AML-193 (cell line): ENCODE measurements at places on chromosomes 1 and 21.

GRCh38 chr1:204523605-204524215 is 7.5 kb downstream of the MDM4 start:
- no peak for DNase-seq

DNA sequence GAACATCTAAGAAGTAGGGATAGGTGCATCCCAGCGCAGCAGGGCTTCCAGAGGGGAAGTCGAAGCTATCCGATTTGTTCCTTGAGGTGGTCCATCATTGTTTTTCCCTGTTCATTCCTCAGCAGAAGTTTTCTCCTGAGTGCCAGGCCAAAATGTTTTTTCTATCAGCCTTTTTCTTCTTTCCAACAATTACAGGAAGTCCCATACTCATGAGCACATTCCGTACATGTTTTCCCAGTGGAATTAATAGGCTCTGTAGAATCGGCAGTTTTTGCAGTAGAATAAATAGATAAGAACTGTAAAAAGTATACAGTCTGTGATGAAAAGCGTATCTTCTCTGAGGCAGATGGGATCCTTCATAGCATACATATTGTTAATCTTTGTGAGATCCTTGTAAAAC is 24.8 kb downstream of the CD101 start:
- DNase-seq: no peak

DNA sequence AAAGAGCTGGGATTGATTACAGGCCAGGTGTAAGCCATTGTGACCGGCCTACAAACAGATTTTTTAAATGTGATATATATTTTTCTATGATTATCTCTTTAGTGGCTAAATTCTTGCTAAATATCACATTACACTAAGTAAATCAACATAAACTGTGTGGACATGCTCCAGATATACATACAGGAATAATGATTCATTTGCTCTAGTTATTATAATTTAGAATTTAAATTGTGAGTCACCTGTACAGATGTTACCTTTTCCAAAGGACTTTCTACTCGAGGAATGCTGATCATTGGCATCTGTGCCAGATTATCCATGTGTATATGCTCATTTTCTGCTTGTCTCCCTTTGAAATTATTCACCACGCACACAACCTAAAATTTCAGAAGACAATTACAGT is 90.1 kb downstream of the PLPPR5 start:
- no peak for DNase-seq

DNA sequence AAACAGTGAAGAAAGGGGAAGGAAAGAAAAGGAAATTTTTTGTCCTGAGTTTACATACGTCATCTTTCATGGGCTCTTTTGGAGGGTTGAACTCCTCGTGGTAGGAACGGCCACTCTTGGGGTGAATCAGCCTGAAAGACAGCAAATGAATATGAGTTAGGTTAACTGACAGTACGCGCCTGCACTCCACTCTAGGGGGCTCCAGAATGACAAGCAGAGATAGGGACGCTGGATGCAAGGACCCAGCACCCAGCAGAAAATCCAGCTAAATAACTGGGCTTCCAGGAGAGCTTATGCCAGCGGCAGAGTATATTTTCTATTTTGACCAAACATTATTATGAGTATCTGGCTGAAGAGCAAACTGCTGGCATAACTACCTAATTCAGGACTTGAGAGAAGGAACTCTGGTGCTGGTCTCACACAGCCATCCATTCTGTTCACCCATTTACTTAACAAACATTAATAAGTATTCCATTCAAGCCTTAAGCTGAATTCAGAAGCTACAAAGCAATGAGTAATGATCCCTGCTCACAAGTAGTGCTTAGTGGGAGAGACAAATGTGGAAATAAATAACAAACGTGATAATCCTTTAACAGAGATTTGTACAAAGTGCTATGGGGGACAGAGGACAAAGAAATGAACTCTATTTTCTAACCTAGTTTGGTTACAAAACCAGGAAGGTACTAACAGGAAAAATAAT is 22.1 kb downstream of the AK2 start:
- no peak for DNase-seq

DNA sequence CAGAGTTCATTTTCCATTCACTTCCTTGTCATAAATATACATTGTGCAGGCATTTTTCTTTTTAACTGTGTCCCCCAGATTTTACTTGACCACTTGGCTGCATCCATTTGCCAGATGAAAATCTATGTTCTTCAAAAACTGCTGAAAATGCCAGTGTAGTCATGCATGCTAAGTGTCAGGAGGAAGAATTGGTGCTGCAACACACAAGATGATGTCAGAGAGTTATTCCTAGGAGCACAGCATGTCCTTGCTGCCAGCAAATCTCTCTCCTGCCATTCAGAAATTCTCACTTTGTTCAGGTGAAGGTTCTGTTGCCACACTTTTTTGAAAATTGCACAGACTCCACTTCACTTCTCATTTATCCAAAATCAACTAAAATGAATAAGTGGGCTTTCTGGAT is 106.4 kb upstream of the MAGI3 start:
- DNase-seq: no peak

- no peak for DNase-seq
These were observed 9.9 kb upstream of the ETV3 start for GRCh38 chr1:157147906-157148700.

DNA sequence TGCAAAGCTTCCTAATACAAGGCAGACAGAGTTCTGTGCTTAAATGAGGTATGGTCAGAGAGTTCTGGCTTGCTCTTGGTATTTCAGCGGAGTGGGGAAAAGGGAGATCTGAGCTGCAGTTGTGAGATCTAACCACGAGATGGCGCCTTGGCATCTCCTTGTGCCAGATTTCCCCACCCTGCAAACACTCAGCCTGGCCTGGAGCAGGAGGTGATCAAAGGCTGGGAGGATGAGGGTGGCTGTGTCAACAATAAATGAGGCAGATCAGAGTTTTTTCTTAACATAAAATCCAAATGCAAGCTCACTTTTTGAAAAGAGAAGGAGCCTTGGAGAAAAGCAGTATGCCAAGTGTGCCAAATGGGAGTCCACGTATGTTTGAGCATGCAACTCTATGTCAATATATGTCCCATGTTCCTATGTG is 4.1 kb upstream of the TFAP2E start:
- peak; percentile 66 for DNase-seq

DNA sequence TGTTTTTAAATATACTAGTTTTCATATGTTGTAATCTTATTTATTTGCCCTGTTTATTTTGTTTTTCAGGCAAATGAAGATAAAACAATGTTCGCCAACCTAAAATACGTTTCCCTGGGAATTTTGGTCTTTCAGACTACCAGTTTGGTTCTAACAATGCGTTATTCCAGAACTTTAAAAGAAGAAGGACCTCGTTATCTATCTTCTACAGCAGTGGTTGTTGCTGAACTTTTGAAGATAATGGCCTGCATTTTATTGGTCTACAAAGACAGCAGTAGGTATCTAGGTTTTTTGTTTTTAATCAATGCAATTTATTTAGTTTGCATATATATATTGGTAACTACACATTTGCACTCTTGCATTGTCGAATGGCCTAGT is 23.7 kb downstream of the SLC35A3 start:
- no peak for DNase-seq

DNA sequence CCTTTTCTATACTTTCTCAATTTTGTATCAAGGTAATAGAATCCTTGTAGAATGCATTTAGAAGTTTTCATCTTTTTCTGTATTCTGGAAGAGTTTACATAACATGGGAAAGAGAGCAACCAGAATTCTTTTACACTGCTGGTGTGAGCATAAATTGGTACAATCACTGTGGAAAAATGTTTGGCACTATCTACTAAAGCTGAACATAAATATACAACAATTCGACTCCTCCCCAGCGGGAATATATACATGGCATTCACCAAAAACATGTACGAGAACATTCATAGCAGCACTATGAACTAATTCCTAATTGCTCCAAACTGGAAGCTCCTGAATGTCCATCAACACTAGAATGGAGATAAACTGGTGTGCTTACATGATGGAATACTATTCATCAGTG is 1.8 kb upstream of the ACBD6 start:
- no peak for DNase-seq

DNA sequence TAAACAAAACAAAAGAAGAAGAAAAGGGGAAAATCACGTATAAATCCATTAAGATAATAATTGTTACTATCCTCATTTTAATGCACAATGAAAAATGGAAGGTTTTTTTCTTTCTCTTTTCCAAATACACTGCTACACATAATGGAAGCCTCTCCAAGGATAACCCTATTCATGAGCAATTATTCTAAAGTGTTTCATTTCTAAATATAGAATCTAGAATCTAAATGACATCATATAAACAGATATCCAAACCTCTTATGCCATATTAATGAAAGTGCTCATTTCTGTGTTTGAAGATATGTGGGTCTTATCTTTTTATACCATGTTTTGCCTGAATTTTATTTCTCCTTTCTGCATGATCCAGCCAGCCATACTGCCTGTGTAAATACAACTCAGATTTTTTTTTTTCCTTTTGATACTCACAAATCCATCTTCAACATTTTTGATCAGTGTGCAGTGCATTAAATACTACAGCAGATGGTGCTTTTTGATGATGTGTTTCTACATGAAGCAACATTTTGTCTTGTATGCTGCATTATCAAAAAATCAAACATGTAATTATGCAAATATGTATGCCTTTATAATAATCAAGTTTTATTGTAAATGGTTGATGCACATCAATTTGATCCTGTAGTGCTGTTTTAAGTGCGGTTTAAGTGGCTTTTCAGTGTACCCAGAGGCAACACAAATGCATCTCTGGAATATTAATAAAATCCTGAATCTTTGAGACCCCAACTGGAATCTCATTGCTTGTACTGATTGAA is 625.6 kb upstream of the PTBP2 start:
- DNase-seq: no peak

GRCh38 chr1:111895017-111895416 is 94.5 kb downstream of the KCND3 start:
- no peak for DNase-seq

GRCh38 chr1:223033658-223034057 is 109.4 kb downstream of the TLR5 start:
- no peak for DNase-seq

GRCh38 chr1:107140703-107141490 is at the start of gene NTNG1:
Gene NTNG1 (plus strand): TSS chr1:107141039.
- no peak for DNase-seq

- peak; percentile 38 for DNase-seq
These were observed 3.4 kb downstream of the GBP5 start for GRCh38 chr1:89269277-89269676.

DNA sequence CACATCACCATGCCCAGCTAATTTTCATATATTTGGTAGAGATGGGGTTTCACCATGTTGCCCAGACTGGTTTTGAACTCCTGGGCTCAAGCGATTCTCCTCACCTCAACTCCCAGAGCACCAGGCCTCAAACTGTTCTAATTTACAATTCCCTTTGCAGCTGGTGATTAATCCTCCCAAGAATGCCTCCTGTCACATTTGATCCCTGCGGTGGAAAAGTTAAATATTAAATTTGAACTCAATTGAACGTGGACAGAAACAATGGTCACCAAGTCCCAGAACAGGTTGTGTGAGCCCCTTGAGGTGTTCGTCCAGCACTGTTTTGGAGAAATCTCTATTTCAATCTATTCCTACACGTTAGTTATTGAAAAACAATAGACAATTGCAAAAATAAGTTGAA is 2.0 kb upstream of the ANKRD35 start:
- DNase-seq: no peak

DNA sequence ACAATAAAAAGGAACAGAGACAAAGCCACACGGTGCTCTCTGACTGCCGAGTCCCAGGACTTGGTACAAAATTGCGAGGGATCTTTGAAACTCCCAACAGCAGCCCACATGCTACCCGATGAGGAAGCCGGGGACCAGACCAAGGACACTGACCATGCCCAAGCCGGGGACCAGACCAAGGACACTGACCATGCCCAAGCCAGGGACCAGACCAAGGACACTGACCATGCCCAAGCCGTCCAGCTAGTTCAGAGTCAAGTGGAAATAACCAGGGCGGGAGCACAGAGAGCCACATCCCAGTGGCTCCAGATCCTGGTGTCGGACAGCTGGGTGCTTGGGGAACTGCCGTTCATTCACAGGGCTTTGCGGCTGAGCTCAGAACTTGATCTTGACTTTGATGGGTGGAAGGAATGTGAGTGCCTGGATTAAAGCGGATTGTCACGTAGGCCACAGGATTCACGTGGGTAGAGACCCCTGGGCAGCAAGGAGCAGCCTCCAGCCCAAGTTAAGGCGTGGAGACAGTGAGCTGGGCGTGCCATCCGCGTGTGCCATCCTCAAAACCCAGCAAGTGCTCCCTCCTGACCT is 16.5 kb upstream of the TRAPPC10 start:
- DNase-seq: no peak

- peak; percentile 43 for DNase-seq
These were observed 20.0 kb downstream of the S100A6 start for GRCh38 chr1:153515504-153516394.

DNA sequence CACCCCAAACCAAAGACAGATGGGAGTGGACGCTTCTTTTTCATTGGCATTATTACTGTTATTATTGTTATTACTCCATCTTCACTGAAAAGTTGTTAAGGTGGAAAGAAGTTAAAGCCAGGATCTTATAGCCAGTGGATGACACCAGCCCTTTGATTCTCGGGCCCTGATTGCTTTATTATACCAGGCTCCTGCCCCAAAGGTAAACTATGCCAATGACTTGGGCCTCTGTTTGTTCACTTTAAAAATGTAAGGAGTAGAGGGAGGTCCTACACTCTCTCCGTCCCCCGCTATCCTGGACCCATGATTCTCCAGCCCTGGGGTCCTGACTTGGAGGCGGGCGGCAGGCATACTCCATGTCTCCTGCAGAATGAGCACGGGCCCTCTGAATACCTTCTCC is 106.8 kb downstream of the TOMM20 start:
- DNase-seq: no peak

GRCh38 chr1:10835822-10836421 is 39.5 kb upstream of the CASZ1 start:
- DNase-seq: no peak

DNA sequence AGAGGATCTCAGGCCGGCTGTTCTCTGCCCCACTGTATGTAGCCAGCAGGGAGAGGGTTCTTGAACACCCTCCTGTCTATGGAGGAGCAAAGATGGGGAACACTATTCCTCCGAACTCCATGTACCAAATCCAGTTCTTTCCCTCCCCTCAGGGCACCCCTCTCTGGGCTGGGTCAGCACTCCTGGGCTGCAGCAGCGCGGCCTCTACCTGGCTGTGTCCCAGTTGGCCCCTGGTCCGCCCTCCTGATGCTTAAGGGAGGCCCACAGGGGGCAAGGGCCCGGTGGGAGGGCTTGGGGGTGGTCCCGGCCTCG is 471 bp upstream of the ADPRS start:
- DNase-seq: no peak

DNA sequence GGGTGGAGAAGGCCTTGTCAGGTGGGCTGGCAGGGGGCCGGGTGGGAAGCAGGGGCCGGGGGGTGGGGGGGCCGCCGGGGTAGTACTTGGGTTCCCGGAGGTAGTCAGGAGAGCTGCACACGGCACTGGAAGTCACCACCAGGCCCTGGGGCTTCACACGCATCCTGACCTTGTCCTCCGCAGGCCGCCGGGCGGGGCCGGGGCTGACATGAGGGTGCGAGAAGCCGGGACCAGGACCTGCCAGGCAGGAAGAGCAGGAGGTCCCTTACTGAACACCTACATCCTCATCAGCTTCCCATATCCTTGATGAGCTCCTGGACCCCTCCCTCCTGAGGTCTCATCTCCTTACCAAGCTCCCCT is 52.0 kb downstream of the AHDC1 start:
- no peak for DNase-seq

GRCh38 chr1:57109883-57110282 is 144.1 kb upstream of the C8B start:
- no peak for DNase-seq
